Stimulated activated CD4-positive, alpha-beta T cell treated with anti-CD3 and anti-CD28 coated beads, TNF-alpha, amount 100 ng/mL, for 24 hours (primary cell): ENCODE measurements at places on chromosomes 6 and 20.

DNA sequence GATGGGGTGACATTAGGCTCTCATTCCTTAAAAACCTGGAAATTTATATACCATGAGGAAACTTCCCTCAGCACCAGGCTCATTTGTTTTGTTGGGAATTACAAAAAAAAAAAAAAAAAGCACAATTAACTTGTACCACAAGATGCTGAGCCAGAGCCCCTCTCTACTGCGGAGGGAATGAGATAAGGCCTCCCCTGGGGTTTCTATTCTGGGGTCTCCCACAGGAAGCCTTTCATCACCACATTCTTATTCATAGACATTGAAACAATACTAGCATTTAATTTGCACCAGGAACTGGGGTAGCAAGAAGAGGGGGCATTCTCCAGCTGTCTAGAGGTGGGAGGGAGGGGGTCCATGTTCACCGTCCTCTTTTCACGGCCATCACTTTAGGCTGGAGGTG, 23.0 kb upstream of the RPS6KA2 start:
- DNase-seq = no peak

DNA sequence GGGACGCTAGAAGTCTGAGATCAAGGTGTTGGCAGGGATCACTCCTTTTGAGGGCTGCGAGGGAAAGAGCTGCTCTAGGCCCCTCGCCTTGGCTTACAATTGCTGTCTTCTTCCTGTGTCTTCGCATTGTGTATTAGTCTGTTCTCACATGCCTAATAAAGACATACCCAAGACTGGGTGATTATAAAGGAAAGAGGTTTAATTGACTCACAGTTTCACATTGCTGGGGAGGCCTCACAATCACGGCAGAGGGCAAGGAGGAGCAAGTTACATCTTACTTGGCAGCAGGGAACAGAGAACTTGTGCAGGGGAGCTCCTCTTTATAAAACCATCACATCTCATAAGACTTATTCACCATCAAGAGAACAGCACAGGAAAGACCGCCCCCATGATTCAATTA, 102.5 kb upstream of the ASF1A start:
- DNase-seq = no peak

DNA sequence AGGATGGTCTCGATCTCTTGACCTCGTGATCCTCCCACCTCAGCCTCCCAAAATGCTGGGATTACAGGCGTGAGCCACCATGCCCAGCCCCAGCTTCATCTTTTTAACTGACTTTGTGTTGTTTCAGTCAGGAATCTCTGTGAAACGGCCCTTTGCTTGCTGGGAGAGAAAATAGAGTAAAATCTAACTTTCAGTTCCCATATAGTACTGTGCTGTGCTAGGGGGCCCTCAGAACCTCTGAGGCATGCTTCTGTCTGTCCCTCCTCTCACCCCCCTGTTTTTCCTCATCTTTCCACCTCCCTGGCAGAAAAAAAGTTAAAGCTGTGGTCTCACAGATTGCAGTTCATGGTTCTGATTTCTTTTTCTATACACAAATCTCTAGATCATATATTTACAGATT, 48.4 kb downstream of the LRP11 start:
- DNase-seq = no peak

DNA sequence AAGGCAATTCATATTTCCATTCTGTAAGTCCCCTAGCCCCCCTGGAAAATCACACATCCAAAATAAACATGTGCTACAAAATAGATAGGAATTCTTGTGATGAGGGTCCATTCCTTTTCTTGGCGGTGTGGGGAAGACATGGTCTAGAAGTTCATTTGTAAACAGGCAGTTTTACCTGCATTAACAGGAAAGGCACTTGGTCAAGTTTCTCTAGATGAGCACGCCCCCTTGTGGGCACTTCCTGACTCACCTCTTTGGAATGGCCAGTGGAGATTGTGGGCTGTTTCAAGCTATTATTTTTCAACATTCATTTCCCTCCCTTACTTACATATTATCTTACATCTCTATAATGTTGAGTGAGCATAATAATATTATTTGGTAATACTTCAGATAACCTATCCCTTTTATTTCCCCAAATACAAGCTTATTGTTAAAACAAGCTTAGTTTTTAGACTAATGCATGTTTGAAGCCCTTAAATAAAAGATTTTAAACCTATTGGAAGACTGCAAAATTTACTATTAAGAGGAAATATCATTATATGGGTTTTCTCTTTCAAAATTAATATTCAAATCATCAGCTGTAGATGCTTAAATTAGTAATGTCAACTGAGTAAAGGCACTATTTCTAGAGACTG, 92.1 kb downstream of the TASP1 start:
- DNase-seq = peak; percentile 36

- no peak for DNase-seq
These were observed 10.4 kb upstream of the SUMO4 start for GRCh38 chr6:149389509-149390297.

GRCh38 chr6:14596410-14596809, 478.8 kb downstream of the CD83 start:
- DNase-seq = no peak

DNA sequence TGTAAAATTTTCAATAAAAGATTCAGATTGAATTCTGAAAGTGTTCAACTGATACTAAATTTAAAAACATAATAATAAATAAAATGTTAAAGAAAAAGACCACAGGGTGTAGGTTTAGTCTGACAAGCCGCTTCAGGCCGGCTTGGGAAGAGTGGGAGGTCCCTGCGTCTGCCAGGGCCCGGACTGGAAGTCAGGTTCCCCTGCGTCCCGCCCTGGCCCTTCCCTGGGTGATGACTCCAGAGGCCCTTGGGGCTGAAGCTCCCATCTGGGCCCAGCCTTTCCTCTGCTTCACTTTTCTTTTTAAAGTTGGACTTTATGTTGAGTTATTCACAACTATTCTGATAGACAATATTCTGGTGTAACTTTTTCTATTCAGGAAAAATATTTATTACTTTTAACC, 93.3 kb downstream of the SMOC2 start:
- DNase-seq = no peak

- DNase-seq = no peak
These were observed at the start of gene SYCP2L for GRCh38 chr6:10886691-10887502. Gene SYCP2L (plus strand): TSS chr6:10887052. CDS start chr6:10887127, 75 bp downstream.

- no peak for DNase-seq
These were observed 49.7 kb downstream of the SLC22A23 start for GRCh38 chr6:3406891-3407809.

GRCh38 chr6:161188547-161189465, 85.1 kb downstream of the AGPAT4 start:
- DNase-seq = no peak

DNA sequence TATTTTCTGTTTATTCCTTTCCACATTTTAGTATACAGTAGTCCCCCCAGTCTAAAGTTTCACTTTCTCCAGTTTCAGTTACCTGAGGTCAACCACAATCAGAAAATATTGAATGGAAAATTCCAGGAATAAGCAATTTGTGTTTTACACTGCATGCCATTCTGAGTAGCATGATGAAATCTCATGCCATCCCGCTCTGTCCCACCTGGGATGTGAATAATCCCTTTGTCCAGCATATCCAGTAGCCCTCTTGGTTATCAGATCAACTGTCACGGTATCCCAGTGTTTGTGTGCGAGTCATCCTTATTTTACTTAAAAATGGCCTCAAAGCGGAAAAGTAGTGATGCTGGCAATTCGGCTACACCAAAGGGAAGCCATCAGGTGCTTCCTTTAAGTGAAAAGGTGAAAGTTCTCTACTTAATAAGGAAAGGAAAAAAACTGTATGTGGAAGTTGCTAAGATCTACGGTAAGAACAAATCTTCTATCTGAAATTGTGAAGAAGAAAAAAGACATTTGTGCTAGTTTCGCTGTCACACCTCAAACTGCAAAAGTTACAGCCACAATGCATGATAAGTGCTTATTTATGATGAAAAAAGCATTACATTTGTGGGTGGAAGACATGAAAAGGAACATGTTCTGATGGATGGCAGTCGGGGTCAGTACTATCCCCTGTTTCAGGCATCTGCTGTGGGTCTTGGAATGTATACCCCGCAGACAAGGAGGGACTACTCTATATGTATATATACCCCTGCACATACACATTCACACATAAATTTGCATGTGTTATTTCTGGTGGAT, 11.3 kb downstream of the NOX3 start:
- no peak for DNase-seq

DNA sequence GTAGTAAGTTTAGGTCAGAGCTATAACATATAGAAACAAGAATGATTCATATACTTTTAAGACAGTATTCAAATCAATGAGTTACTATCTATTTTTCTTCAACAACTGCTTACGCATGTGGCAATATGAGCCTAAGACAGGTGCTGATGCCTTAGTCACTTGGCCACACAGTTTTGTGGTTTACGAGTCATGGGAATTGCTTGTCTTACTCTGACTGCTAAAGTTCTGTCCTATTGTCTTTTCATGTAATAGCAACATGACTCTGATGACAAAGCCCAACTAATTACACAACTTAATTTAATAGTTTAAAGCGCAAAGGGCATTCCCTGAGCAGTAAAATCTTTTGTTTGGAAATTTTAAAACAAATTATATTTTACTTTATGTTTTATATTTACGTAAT, 159.3 kb upstream of the CENPW start:
- DNase-seq = peak; percentile 10

GRCh38 chr20:25863536-25864325, 167.1 kb upstream of the ZNF337 start:
- DNase-seq = no peak

DNA sequence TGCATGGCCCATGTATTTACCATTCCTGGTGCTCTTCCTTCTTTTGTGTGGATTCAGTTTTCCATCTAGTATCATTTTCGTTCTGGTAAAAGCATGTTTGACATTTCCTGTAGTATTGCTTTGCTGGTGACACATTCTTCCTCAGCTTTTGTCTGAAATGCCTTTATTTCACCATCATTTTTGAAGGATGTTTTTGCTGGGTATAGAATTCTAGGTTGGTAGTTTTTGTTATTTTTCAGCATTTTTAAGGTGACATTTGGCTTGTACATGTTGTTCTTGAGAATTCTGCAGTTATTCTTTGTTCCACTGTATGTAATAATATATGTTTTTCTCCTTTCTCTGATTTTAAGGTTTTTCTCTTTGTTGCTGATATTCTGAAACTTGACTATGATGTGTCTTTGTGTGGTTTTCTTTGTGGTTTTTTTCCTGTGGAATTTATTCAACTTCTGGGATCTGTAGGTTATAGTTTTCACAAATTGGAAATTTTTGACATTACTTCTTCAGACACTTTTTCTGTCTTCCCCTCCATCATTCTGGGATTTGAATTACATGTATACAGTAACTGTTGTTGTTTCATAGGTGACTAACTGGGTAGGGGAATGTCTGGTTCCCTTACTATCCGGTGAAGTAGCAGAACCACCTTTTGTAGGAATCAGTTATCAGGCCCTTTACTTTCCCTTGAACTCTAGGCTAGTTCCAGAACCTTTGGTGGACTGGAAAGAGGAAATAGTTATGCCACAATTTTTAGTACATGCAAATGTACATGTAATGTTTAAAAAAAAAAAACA, 30.2 kb downstream of the SNX9 start:
- DNase-seq = no peak

DNA sequence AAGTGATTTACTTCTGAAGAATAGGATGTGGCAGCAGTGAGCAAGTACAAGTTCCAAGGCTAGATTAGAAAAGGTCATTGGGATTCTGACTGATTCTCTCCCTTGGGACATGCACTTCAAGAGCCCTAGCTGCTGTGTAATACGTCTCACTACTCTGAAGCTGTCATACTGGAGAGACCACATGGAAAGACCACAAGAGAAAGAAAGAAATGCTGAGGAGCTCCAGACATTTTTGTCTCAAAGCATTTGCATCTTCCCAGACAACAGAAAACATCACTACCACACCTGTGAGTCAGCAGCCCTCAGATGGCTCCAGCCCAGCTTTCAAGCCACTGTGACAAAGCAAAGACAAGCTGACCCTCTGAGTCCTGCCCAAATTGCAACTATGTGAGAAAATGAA, 20.7 kb downstream of the TENT5A start:
- DNase-seq = no peak

DNA sequence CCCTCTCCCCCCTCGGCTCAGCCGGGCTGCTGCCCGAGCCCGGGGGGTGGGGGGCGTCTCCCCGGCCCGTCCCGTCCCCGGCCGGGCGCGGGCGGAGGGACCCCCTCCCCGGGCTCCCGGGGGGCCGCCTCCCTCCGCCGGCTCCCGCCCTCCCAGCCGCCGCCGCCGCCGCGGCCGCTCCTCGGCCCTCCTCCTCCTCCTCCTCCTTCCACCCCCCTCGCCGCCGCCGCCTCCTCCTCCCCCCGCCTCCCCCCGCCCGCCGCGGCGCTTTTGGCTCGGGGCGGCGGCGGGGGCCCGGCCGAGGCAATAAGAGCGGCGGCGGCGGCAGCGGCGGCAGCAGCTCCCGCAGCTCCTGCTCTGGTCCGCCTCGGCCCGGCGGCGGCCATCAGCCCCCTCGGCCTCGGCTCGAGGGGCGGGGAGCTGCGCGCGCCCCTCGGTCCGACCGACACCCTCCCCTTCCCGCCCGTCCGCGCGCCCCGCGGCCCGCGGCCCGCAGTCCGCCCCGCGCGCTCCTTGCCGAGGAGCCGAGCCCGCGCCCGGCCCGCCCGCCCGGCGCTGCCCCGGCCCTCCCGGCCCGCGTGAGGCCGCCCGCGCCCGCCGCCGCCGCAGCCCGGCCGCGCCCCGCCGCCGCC, 38.7 kb downstream of the GNAS start:
- DNase-seq = peak; percentile 59

- no peak for DNase-seq
These were observed 5.6 kb upstream of the RPS21 start for GRCh38 chr20:62381202-62381797.

DNA sequence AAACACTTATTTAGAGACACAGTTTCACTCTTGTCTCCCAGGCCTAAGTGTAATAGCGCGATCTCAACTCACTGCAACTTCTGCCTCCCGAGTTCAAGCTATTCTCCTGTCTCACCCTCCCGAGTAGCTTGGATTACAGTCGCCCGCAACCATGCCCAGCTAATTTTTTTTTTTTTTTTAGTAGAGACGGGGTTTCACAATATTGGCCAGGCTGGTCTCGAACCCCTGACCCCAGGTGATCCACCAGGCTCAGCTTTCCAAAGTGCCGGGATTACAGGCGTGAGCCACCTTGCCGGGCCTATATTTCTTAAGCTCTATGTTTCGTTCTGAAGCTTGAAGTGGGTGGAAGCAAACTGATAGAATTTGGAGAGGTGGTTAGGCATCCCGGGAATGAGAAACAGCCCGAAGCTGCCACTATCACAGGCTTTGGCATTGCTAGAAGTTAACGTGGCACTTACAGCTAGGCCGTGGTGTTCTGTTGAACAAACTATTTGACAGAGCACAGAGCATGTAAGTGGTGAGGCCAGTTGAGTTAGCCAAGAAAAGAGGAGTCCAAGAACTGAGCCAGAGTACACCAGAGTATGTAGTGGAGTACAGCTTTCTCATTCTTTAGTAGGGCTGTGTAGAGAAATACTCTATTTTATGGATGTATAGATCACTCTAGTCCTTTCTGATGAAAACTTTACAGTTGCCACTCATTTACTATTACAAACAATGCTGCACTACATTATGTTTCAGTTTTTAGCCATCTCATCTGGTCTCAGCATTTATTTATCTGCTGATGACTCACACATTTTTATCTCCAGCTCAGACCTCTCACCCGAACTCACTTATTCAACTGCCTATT, 62.0 kb upstream of the HFE start:
- no peak for DNase-seq

- no peak for DNase-seq
These were observed 116.8 kb upstream of the BEND6 start for GRCh38 chr6:56838016-56838555.

- no peak for DNase-seq
These were observed 9.1 kb downstream of the SLC18B1 start for GRCh38 chr6:132789396-132789776.

- DNase-seq = no peak
These were observed 21.5 kb downstream of the NOL4L start for GRCh38 chr20:32563311-32564272.

- no peak for DNase-seq
These were observed 58.3 kb upstream of the GGTLC1 start for GRCh38 chr20:24046888-24047287.

GRCh38 chr20:40683894-40684268, 5.2 kb downstream of the MAFB start:
- DNase-seq = no peak
